ENCODE measurements at places on chromosomes 1 and 21.

GRCh38 chr1:41810446-41810845, 108.3 kb downstream of the HIVEP3 start:
- DNase-seq = no peak

DNA sequence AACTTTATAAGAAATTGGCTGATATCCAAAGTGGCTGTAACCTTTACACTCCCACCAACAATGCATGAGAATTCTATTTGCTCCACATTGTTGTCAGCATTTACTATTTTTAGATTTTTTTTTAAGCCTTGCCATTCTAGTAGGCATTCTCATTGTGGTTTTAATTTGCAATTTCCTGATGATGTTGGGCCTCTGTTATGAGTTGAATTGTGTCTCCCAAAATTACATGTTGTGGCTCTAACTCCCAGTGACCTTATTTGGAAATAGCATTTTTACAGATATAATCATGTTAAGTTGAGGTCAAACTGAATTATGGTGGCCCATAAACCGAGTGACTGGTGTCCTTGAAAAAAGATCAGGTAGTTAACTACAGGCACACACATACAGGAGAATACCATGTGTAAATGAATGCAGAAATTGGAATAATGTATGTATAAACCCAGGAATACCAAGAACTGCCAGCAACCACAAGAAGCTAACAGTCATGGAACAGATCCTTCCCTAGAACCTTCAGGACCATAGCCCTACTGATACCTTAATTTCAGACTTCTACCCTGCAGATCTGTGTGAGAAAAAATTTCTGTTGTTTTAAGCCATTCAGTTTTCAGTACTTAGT, 348.8 kb upstream of the DAB1 start:
- DNase-seq = no peak

DNA sequence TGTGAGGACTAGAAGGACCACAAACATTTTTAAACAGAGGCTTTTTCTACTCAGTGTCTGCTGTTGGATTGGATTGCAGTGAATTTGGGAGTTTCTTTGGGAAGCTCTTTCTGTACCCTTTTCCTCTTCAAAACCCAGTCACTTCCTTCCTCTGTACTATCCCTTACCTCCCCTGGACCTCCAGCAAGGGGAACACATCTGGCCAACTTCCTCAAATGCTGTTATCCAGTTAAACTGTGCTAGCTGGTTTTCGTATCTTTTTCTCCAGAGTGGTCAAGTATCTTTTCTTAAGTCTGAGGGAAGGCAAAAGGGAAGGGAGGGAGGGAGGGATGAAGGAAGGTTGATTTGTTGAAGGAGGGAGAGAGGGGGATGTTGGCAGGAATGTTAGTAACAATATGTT, 99.2 kb upstream of the TNR start:
- DNase-seq = no peak

DNA sequence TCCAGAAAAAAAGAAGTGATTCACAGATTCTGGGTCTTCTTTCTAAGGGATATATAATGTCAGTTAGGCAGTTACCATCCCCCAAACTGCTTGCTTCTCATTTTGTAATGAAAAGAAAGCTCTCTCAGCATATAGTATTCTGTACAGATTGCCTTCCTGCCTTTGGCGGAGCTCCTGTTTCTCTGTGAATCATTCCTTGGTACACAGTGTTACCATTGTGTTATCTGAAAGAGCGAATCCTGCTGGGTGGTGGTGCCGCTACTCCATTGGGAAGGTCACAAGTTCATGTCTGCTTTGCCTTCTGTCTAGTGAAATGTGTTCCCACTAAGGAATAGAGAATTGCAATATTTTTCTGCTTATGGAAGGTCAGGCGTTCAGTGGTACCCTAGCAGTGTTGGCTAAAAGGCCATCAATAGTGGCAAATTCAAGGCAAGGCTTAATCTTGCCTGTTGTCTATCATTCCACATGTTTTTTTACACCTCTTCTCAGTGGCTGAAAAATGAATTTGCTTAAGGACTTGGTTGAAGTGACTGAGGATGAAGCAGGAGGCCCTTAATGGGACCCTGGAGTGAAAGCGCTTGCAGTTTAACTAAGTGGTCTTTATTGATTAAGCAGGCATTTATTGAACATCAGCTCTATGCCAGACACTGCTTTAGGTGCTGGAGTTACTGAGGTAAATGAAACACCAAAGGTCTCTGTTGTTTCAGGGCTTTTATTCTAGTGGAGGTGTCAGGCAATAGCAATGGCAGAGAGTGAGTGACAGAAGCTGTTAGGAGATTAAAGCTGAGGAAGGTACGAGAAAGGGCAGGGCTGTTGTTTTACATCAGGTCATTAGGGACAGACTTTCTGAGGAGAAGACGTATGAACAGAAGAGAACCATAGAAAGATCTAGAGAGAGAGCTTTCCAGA, 186.7 kb downstream of the PDE4B start:
- DNase-seq = no peak

GRCh38 chr1:10680487-10680886, 116.0 kb downstream of the CASZ1 start:
- DNase-seq = no peak

DNA sequence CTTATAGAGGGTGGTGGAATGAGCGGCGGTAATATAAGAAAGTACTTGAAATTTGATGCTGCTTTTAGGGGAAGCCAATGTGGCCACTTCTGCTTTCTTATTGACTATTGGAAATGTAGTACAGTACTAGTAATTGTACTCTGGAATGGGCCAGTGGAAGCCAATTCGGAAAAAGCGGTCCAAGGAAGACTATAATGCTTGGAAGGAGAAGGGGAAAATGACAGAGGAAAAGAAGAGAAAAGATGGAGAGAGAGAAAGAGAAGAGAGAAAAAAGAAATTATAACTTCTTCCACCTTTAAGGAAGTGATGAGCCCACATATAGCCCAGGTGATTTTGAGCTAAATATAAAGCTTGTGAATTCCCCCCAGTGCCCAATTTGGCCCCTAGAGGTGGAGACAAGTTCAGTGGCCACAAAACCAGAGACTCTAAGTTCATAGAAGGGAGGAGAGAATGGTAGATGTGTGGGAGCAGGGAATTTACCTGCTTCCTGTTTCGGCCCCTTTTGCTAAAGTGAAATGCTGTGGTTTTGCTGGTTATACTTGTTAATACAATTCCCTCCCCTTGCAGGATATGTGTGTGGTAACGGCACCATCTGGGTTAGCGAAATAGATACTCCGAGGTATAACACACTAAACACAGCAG, 35.7 kb upstream of the DUSP10 start:
- DNase-seq = no peak

- no peak for DNase-seq
Observed at GRCh38 chr1:161100556-161100955, 2.4 kb downstream of the KLHDC9 start.

DNA sequence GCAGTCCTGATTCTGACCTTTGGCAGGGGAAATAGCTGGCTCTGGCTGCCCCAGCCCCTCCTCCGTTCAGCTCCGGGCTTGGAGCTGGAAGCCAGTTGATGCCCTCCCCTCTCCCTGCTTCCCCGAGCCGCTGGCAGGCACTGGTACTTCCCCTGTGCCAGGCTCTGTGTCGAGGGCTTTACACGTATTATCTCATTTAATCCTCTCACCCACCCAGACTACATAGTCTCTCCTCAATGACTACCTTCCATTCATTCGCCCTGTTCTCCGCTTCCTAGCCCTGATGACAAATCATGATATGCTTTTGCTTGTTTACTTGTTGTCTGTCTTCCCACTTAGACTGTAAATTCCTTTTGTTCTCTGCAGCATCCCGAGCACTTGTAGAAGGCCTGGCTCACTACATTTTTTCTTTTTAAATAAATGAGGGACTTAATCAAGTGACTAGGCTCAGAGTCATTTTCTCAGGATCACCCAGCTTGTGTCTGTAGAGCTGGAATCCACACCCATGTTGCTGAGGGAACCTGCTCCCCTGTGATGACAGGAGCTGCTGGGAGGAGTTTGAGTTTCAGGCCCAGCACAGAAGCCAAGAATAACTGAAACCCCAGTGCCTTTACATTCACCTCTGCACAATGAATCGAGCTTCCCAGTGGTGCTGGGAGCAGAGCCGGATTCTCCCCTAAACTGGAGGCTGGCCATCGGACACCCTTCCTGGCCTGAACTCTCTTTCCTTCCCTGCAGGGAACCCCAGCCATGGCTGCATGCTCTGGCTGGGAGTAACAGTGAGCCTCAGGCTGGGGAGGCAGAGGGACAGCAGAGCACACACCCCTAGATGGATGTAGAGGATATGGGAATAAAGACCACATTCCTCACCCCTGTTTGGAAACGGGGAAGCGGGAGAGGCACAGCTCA, 58.3 kb downstream of the UBIAD1 start:
- no peak for DNase-seq

DNA sequence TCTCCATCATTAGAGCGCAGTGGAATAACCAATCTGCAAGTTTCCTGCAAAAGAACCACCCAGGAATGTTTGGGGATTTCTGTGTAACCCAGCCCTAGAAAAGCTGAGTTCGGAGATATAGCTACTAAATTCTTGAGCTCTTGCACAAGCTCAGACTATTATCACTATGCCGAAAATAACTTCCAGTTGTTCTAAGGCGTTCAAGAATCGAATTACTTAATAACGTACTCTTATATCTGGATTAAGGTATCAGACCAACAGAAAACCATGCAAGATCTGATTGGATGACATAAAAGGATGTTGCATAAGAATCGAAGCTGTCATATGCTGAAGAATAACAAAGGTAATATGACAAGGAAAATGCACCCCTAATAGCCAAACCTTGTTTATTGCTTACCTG, 7.5 kb upstream of the LAMC2 start:
- no peak for DNase-seq

DNA sequence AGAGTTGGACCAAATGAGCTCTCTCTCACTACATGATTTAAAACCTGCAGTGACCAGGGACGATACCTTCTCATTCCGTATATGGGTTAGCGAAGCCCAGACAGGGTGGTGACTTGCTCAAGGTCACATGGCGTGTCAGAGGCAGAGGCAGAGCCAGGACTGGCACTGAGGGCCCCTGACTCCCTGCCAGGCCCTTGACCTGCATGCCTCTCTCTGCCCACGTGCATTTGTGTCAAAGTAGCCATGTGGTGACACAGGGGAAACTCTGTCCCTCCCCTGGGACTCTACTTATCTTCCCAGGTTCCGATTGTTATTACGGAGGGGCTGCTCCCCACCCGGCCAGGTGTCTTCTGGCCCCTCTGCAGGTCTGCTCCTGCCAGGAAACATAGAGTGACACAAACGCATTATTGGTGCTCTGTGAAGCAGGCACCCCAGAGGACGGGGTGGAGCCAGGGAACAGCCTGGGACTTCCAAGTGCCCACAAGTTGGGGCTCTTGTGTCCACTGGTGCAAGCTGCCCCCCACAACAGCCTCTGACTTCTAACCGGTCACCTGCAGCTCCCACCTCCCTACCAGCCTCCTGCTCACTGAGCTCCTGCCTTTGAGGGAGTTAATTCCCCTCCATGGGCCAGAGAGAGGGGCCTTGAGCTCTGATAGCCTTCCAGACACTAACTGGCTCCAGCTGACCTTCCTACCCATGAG, 7.3 kb upstream of the TINAGL1 start:
- DNase-seq = no peak

DNA sequence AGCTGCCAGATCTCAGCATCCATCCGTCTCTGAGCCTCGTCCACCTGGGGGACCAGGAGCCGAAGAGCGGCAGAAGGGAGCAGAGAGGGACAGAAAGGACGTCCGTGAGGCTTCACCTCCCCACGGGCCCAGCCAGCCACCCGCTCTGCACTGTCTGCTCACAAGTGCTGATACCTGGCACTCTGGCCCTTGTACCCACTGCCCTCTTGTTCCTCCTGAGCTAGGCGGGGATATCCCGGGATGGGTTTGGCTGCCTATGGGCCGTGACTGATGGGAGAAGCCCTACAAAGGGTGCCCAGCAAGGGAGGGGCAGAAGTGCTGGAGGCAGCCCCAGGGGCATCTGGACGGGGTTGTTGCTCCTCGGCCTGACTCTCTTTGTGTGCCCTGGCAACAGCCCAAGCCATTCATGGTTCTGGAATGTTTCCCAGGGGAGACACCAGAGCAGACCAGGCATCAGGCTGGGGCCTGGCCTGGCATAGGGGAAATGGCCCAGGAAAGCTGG, 57.6 kb downstream of the LDLRAD2 start:
- DNase-seq = peak; percentile 69

GRCh38 chr1:55374801-55375616, 159.8 kb upstream of the USP24 start:
- DNase-seq = no peak

- no peak for DNase-seq
Observed at GRCh38 chr1:91795591-91796389, 90.2 kb downstream of the TGFBR3 start.

GRCh38 chr1:36285443-36286101, 20.6 kb upstream of the SH3D21 start:
- peak; percentile 67 for DNase-seq

DNA sequence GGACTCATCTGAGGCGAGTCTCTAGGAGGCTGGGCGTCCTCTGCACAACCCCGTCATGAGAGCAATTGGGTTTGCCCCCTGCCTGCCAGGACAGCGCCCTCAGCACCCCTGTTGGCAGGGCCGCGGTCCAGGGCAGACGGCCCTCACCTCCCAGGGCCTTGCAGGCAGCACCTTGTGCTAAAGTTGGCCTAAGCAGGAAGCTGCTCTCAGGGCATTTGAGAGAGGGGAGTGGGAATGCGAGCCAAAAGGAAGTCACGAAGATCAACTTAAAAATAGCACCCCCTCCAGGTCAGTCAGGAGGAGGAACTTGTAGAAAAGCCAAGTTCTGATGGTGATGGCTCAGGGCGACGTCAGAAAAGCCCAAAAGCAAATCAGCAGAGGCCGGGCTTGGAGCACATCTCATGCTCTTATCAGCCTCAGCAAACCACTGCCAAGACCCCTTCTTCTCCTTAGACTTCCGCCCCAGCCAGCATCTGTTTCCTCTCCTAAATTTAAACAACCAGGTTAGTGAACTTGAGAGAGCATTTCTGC, 12.6 kb upstream of the ADORA3 start:
- no peak for DNase-seq

DNA sequence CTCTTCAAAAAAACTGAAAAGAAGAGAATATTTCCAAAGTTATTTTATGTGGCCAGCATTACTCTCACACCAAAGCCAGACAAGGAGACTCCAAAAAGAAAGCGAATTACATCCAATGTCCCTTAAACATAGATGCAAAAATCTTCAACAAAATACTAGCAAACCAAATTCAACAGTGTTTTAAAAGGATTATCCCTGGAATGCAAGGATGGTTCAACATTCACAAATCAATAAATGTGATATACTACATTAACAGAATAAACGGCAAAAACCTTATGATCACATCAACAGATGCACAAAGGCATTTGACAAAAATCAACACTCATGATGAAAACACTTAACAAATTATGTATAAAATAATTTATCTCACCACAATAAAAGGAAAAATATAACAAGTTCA, 207.8 kb downstream of the DENND1B start:
- DNase-seq = no peak
